ENCODE measurements at places on chromosomes 3 and 15.

DNA sequence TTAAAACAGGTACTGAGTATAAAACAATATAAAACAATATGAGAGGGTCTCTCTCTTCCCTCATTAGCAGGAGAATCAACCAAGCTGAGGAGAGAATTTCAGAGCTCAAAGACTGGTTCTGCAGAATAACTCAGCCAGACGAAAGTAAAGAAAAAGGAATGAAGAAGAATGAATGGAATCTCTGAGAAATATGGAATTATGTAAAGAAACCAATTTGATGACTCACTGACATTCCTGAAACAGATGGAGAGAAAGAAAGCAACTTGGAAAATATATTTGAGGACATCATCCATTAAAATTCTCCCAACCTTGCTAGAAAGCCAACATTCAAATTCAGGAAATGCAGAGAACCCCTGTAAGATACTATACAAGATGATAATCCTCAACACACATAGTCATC, 630.9 kb downstream of the PYDC2 start:
- DNase-seq: no peak

- DNase-seq: no peak
These were observed 133.9 kb downstream of the MYLK start for GRCh38 chr3:123750209-123750608.

GRCh38 chr3:158789592-158789991, 12.3 kb upstream of the MFSD1 start:
- peak; percentile 39 for DNase-seq

DNA sequence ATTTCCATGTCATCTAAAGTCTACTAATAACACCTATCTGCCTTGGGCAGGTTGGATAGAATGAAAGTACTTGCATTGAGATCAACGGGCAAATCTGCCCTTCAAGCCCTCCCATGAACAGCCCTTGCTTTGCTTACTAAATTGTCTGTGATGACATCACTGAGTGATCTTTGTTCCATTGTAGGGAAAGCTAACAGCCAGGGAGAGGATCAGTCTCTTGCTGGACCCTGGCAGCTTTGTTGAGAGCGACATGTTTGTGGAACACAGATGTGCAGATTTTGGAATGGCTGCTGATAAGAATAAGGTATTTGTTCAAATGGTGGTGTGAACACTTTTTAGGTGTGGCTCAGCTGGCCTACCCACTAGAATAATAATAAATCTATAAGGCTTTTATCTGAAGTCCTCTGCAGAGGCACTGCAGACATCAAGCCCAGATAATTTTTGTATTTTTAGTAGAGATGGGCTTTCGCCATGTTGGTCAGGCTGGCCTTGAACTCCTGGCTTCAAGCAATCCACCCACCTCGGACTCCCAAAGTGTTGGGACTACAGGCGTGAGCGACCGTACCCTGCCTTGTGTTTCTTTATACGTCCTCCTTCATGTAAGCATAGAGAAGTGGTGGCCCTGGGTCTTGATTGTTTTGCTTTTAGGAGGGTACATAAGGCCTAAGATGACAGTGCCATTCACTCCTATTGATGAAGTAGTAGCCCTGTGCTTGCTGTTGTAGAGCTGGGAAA, 5.7 kb downstream of the PCCB start:
- DNase-seq: no peak

DNA sequence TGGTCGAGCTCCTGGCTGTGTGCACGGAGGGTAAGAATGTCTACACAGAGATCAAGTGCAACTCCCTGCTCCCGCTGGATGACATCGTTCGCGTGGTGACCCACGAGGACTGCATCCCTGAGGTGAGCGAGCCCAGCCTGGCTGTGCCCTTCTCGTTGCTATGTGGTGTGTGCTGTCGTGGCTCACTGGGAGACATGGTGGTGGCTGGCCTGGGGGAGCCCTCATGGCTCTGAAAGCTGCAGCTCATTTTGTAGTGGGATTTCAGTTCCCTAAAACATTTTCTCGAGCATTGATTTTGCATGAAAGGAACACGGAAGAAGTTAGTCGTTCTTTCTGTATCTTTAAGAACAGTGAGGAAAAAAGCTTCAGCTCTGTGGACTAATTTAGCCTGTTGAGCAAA, 200.5 kb downstream of the ITPR1 start:
- no peak for DNase-seq

DNA sequence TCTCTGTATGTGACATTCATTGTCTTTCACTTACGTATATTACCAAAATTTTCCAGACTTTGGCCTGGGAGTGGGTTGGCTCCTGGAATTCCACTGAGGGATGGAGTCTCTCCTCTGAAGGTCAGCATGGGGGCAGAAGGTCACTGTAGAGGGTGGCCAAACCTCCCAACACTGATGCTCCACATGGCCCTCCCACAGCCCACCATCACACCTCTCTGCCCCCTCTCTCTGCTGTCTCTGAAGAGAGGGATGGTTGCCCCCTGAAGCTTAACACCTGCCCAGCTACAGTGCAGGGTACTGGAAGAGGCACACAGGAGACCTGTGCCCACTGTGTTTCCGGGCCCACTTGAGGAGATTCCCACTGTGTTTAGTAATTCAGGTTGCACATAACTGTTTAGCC, 52.2 kb downstream of the CMTM6 start:
- no peak for DNase-seq

GRCh38 chr15:39936187-39936586, 2.3 kb downstream of the EIF2AK4 start:
- no peak for DNase-seq

GRCh38 chr15:43253431-43254403, 13.0 kb downstream of the TGM5 start:
- DNase-seq: no peak

DNA sequence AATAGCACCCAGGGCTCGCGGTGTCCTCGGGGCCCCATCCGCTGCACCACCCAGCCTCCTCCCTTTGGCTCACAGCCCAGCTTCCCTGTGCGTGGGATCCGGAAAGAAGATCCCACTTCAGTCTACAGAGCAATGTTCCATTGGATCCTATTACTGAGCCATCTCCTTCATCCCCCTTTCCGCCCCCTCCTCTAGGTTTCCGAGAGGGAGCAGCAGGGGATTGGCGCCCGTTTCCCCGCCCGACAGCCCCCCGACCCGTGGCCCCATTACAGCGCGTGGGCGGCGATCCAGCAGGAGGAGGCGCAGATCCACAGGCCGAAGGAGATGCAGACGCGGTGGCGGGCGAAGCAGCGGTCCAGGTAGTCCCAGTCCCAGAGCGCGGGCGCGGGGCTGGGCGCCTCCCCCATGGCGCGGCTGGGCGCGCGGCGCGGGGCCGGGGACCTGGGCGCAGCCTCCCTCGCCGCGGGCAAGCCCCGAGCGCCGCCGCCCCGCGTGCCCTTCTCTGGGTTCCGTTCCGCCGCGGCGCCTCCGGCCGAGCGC, 340 bp downstream of the TMEM44 start:
- peak; percentile 78 for DNase-seq

DNA sequence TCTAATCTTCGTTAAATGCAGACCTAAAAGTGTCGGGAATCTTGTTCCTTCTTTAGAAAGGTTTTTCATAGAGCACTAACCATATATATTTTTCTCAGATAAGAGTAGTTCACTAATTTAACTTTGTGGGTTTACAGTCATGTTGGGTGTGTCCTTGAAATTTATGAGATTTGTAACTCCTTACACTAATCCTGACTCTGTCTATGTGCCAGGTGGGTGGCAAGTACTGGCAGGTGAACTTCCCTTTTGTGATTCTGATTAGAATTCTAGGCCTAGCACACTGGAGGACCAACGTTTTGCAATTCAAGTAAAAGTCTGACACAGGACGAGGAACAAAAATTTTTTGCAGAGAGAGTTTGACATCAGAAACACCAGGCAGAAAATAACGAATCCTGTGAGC, 220.1 kb downstream of the P3H2 start:
- no peak for DNase-seq

DNA sequence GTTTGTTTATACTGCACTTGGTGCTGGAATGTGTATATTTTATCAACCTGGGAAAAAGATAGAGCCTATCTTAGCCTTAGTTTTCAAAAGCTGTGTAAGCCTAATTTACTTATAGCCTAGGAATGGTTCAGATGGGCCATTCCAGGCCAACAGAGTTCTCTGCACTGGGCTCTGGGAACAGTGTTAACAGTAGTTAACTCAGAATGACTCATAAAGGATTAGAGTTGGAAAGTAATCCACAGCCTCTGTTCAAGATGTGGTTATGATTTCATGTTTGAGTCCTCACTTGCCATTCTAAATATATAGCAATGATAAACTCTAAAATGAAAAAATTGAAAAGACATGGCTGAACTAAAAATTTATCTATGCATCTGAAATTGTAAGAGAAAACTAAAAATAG, 22.6 kb upstream of the PEX5L start:
- DNase-seq: peak; percentile 61

DNA sequence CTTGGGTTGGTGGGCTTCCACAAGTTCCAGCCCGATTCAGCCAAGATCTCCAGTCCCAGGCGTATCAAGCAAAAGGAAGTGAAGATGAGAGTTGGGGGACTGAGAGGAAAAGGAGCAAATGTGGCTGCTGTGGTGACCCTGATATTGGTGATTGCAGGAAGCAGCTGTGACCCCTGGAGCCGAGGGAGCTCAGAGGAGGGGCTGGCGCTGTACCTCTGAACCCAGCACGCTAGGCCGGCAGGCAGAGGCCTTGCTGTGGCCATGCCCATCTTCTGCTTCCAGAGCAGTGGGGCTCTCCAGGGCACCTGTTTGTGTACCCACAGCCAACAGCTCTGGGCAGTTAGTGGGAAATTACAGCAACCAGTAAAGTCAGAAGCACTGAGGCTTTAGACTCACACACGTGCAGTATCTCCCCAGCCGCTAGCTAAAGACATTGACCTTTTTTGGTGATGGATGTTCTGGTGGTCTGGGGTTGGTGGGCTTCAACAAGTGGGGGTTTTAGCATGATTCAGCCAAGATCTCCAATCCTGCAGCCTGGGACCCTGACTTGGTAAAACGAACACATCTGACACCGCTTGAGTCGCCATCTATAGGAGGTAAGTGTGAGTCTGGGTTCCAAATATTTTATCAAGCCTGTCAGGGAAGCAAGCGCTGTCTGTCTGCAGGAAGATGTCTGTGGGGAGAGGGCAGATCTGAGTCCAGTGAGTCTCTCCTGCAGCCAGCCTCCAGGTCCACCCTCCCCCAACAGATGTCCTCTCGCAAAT, 33.1 kb downstream of the TM2D3 start:
- DNase-seq: no peak

DNA sequence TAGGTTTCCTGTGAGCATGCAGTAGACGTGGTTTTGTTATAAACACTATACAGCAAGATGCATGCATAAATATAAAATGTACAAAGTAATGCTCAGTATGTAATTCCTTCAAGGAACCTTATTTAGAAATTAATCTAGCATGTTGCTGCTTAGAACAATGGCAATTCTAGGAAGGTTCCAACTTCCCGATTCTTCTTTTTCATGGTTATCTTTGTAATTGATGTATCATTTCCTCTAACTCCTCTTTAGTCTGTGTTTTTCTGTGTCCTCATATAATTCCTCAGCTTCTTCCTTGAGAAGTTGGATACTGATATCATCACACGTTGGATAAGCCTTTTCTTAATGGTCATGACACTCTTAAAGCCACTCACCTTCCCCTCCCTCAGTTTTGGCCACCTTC, 3.5 kb downstream of the TSEN2 start:
- DNase-seq: no peak

GRCh38 chr3:62134061-62134496, 239.3 kb downstream of the FEZF2 start:
- DNase-seq: no peak

- no peak for DNase-seq
These were observed 52.2 kb downstream of the LARS2 start for GRCh38 chr3:45440562-45440961.

DNA sequence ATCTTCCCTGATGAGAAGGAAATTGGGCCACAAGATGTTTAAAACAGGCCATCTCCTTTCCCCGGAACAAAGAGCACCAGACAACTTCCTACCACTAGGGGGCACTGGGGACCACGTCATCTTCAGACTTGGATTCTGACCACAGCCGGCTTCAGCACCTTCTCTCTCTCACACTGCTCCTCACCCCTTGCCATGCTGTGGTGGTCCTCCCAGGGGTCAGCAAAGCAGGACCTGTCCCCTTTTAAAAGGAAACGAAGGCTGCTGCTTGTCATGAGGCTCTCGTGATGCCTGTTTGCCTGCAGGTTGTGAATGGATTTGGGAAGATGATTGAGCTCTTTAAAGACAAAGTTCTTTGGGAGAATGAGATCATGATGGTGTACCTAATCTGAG, 16.2 kb downstream of the RFT1 start:
- DNase-seq: peak; percentile 85

GRCh38 chr15:100598655-100599054, 3.3 kb downstream of the LINS1 start:
- DNase-seq: no peak

- peak; percentile 36 for DNase-seq
These were observed 4.4 kb downstream of the ITIH3 start for GRCh38 chr3:52798978-52799476.

- DNase-seq: peak; percentile 71
These were observed 752 bp downstream of the CEP63 start for GRCh38 chr3:134486577-134487041.

- DNase-seq: no peak
These were observed 84.4 kb upstream of the KCNMB2 start for GRCh38 chr3:178451799-178452198.

- no peak for DNase-seq
These were observed 46.4 kb downstream of the ST3GAL6 start for GRCh38 chr3:98809557-98809956.

DNA sequence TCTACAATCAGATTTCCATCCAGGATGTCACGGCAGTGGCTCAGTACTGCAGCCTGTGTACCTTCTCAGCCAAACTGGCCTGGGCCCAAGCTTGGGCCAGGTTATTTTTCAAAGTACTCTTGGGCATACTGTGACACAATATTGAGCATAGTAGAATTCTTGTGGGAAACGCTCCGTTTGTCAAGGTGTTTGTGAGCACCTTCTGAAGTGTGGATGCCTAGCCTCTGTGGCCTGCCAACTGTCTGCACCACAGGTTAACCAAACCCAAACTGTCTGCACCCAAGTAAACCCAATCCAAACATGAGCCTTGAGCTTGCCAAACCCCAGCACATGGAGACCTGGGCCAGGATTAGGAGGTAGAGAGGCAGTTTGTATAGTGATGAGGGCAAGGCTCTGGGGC, 25.4 kb downstream of the CTDSPL start:
- DNase-seq: no peak

DNA sequence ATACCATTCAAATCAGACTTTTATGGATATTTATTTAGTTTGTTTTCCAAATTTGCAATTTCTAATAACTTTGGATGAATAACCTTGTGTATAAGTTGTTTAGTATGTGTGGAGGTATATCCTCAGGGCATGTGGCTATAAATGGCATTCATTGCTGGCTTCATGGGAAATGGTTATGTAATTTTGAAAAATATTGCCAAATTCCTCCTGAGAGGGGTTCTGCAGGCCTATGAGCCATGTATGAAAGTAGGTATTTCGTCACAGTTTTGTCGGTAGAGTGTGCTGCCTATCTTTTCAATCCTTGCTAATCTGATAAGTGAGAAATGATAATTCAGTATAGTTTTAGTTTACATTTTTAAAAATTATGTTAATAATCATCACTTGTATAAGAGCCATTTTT, 256.4 kb upstream of the ZNF385D start:
- no peak for DNase-seq

DNA sequence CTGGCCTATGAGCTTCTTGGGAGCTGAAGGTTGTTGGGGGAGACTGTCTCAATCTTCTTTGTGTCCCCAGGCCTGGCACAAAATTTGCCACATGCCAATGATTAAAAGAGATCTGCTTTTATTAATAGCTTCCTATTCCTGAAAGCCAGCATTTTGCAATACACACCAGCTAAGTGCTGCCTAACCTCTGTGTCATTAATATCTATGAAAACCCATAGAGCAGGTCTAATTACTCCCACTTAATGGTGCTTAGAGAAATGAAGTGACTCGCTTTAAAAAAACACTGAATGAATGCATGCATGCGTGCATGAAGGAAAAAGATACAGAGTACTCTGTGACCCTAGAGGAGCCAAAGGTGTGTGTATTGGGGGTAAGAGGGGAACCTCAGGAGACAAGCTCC, 55.0 kb downstream of the SLC6A1 start:
- no peak for DNase-seq

All from NCI-H82 (cell line).